Foreskin fibroblast (primary cell): ENCODE measurements at places on chromosomes 2 and 18.

- DNase-seq, result no peak
Observed at GRCh38 chr2:168190590-168191336, 56.6 kb downstream of the STK39 start.

DNA sequence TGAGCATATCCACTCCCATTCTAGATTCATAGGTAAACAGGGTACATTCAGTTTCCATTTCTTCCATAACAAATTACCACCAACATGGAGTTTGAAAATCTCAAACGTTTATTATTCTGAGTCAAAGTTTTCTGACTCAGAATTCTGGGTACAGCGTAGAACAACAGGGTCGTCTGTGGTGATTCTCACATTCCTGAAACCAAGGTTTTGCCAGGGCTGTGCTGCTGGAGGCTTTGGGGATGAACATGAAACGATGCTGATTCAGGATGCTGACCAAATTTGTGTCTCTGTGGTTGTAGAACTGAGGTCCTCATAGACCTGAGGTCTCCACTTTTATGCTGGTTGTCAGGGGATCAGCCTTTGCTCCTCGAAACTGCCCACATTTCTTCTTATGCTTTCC, 255.7 kb downstream of the DSEL start:
- no peak for DNase-seq

GRCh38 chr2:241986836-241987641, 117.5 kb downstream of the RTP5 start:
- DNase-seq, result no peak

DNA sequence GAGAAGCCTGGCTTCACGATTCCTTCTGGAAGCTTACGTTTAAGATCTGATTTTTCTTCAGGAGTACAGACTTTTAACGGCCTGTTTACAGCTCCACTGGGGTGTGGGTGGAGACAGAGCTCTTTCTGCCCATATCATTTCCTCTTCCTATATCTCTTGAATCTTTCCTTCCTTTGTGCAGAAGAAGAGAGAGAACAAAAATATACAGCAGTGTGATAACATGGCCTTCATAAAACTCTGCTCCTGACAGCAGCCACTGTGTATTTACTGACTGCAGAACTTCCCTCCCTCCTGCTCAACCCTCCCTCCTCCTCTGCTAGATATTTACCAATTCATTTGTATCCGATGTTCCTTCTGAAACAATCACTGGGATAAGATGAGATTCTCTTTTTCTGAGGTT, 34.1 kb upstream of the REEP1 start:
- DNase-seq, result no peak

DNA sequence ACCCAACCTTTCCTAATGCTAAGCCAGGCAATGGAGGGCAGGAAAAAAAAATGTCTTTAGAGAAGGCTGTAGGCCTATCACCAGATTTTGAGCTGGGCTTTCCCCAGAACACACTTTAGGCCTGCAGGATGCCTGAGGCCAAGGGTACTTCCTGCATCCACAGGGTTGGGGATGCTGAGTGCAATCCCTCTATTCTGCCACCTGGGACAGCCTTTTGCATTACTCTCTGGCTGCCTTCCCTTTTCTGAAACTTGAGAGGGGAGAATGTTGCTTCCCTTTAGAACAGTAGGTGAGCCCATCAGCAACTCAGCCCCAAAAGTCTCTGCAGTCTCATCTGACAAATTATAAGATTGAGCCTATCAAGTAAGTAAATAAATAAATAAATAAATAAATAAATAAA, 195.2 kb downstream of the SLC8A1 start:
- DNase-seq, result no peak

DNA sequence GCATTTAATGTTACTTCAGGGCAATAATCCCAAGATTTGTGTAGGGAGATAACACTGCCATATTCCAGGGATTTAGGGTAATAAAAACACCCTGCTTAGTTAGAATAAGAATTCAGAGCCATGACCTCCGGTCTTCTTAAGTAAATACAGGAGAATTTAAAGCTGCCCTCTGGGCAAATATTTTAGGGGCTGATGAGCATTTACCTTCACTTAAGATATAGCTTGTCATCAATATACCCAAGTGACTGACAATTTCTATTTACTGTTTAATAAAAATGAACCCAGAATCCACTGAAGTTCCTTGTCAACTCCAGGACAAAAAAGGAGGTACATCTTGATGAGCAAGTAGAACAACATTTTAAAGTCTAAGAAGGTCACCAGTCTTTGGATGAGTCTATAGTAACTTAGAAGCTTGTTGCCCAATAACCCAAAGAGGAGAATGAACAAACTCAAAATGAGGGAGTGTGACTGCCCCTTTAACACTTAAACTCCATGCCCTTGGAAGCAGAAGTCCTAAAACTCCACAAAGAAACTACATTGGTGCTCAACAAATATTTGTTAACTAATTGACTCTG, 24.3 kb upstream of the IKZF2 start:
- no peak for DNase-seq

DNA sequence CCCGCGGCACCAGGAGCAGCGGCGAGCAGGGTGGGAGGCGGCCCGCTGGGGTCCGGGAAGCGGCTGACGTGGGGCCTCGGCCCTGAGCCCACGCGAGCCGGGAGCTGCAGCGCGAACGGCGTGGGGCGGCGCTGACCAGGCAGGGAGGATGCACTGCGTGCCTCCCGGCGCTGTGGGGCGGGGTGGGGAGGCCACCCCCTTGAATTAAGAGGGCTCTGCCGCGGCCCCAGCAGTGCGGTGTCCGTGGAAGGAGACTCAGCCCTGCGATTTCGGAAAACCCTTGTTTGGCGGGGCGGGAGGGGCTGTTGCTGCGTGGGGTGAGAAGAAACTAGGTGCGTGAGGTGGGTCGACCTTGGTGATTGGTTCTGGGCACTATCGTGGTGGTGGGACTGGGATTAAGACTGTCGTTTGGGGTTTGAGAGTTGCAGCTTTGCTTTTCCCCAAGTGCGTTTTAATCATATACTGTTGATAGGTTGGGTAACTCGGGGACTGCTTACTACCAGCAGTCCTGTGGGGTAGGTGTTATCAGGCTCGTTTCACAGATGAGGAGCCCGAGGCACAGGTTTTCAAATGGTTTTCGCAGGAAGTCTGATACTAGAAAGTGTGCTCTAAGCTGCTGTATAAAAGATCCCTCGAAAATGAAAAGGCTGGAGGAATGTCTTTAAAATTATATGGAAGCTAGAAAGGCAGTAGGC, 722 bp downstream of the ACSL3 start:
- DNase-seq, result peak; percentile 73

DNA sequence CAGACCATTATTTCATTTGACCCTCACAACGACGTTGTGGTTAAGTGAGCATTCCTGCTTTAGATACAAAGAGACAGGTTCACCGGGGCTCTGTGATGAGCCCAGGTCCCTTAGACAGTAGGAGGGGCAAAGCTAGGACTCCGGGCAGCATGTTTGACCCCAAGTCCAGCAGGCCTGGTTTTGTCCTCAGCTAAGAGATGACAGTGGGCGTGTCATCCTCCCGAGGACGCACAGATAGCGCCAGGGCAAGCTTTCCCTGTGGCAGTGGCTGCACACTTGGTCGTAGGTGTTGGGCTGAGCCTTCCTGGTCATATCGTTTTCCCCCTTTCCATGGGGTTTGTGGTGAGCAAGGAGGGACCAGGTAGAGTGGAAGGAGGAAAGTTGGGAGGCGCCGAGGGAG, 76.3 kb downstream of the MTCL1 start:
- no peak for DNase-seq

GRCh38 chr2:68246396-68246795, 5.9 kb downstream of the PPP3R1 start:
- DNase-seq, result no peak

DNA sequence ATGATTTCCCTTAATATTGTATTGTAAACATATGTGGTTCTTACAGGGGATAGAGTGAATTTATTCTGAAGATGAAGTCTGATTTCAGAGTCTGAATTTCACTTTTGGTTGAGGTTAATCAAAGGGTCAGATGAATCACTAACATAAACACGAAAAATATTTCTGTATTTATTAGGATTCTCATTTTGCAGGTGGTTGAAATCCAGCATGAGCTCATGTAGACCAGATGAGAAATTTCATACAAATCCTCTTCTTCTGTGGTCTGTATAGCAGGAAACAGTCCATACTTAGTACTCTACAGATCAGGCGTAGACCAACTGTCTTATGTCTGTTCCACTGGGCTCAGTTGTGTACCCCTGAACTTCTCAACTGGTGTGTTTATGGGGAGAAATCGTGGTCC, 157.8 kb downstream of the BABAM2 start:
- no peak for DNase-seq

DNA sequence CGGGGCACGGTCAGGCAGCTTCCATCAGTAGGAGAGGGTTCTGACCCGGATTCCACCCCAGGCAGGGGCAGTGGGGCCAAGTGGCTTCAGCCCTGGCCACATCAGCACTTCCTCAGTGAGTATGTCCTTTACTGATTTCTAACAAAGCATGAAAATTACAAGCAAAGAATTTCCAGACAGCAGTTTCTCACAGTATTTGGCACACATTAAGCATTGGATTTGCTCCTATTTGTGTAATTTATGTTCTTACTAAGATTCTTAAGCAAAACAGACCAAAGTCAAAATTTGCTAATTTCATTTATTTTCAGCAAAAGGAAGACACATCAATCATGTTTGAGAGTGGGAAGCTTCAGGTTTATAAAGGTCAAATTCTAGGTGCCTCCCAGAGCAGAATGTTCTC, 73.3 kb upstream of the NFATC1 start:
- no peak for DNase-seq

DNA sequence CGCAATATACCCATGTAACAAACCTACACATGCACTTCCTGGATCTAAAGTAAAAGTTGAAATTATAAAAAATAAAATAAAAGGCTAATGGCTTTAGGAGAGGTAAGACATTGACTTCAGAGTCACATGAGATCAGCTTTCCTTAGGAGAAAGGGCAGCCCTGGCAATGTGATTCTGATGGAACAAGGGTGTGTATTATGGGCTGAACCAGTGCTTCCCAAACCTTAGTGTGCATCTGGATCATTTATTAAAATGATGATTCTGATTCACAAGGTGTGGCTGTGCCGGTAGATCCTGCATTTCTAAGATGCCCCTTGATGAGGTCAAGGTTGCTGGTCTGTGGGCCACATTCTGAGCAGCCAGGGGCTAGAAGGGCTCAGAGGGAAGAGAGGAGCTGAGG, 42.6 kb downstream of the LAMA3 start:
- no peak for DNase-seq

- DNase-seq, result no peak
Observed at GRCh38 chr2:207231106-207231865, 65.5 kb upstream of the KLF7 start.

DNA sequence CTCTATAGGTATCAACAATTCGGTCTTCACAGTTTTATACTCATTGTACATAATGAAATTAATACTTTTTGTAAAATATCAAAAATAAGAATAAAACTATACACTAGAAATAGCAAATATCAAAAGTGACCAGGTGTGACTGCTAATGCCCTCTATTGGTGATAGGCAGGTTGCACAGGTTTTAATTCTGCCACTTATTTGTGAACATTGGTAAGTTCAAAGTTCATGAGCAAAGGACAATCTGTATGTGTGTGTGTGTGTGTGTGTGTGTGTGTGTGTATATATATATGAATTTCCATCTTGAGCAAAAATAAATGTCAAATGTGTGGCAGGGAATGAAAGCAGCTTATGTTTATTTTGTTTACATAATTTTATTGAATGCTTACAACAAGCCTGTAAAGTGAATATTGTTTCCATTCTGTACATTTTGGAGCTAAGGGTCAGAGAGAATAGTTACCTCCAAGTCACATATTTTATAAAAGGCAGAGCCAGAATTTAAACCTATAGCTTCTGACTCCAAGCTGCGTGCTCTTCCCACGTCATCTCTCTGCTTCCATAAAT, 537.4 kb downstream of the CPS1 start:
- DNase-seq, result no peak

DNA sequence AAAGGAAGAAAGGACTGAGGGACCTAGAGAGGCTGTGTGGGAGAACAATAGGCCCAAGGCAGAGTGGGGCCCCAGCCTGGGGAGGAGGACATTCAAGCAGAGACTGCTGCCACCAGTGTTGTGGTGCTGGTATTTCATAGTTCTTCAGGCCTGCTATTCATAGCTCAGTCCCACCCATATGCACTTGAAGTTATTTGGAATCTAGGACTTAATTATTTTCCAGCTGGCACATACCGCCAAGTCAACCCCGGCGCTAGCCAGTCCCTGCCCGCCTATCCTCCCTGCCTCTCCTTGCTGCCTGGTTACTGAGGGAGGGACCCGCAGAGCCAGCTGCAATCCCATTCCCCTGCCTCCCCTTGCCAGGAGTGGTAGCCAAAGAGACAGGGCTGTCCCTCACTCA, 141.2 kb downstream of the CABLES1 start:
- peak; percentile 14 for DNase-seq

DNA sequence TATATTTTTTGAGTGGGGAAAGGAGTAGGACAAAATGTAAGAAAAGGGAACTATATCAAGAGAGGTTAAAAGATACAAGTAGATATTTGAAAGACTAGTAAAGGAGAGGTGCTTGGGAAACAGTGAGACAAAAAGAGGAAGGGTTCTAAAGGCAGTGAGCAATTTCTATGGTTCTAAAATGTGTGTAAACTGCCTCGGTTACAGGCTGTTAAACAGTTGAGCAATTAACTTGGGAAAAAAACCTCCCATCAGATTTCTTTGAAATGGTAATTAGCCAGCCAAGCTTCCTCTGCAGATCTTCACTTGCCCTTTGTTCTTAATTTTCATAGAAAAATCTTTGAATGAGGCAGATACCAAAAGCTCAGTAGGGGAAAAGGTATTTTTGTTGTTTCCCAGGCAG, 238.7 kb upstream of the KCNH7 start:
- no peak for DNase-seq

GRCh38 chr2:127569666-127570065, 34.2 kb downstream of the MYO7B start:
- DNase-seq, result no peak
